Activated CD4-positive, alpha-beta T cell treated with anti-CD3 and anti-CD28 coated beads, Interleukin-2, amount 10 ng/mL, durations not matched to agents 7 days and 5 days (primary cell): ENCODE measurements at places on chromosomes 7 and 10.
A peak's percentile ranks its signal among the peaks of the same experiment; 100 is the strongest.

DNA sequence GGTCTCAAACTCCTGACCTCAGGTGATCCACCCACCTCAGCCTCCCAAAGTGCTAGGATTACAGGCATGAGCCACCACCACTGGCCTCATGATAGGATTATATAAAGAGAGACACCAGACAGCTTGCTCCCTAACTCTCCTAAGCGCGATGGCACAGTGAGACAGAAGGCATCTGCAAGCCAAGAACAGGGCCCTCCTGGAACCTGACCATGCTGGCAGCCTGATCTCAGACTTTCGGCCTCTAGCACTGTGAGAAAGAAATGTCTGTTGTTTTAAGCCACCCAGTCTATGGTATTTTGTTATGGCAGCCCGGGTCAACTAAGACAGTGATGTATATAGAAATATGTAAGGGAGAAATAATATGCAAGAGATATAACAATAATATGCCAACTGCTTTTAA is 51.2 kb downstream of the SRPK2 start:
- no peaks in the 10 kb centered on the region for H3K27me3 ChIP-seq
- no peak for DNase-seq
- no peak overlapping the region for H3K4me3 ChIP-seq
- H3K27ac ChIP-seq, result peak overlapping the region; percentile 46

- DNase-seq, result peak; percentile 15
- H3K27me3 ChIP-seq, result peaks cover 14% of the 10 kb centered on the region
- peaks cover 2% of the 10 kb centered on the region for H3K4me1 ChIP-seq
- H3K27ac ChIP-seq, result no peak overlapping the region
- H3K36me3 ChIP-seq, result no peaks in the 10 kb centered on the region
Measured at GRCh38 chr10:16545116-16545736, 23.5 kb upstream of the C1QL3 start.

DNA sequence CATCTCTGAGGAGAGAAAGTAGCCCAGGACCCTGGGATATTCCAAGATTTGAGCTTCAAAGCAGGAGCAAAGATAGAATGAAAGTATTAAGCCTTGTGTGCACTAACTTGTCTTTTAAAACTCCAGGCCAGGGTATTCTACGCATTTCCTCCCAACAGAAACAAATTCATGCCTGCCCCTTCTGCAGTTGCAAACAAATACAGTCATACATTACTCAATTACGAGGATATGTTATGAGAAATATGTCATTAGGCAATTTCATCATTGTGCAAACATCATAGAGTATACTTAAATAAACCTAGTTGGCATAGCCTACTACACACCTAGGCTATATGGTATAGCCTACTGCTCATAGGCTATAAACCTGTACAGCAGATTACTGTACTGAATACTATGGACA is 154.5 kb upstream of the KIAA1217 start:
- H3K4me3 ChIP-seq, result no peak overlapping the region
- H3K27me3 ChIP-seq, result no peaks in the 10 kb centered on the region
- DNase-seq, result no peak
- no peaks in the 10 kb centered on the region for H3K4me1 ChIP-seq
- H3K27ac ChIP-seq, result no peak overlapping the region
- no peaks in the 10 kb centered on the region for H3K36me3 ChIP-seq

DNA sequence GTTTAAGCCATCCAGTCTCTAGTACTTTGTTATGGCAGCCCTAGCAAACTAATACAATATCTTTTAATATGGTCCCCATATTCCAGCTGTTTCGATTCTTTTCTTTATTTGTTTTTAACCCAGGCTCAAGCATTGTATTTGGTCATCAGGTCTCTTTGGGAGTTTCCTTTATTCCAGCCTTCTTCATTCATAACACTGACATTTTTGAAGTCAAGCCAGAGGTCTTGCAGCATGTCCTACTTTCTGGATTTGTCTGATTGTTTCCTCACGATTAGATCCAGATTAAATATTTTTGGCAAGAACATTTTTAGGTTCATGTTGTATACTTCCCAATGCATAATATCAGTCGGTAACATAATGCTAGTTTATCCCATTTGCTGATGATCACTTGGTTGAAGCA is 11.8 kb downstream of the SLC25A13 start:
- H3K27me3 ChIP-seq, result no peaks in the 10 kb centered on the region
- peaks cover 11% of the 10 kb centered on the region for H3K4me1 ChIP-seq
- H3K27ac ChIP-seq, result no peak overlapping the region
- peaks cover 6% of the 10 kb centered on the region for H3K36me3 ChIP-seq

DNA sequence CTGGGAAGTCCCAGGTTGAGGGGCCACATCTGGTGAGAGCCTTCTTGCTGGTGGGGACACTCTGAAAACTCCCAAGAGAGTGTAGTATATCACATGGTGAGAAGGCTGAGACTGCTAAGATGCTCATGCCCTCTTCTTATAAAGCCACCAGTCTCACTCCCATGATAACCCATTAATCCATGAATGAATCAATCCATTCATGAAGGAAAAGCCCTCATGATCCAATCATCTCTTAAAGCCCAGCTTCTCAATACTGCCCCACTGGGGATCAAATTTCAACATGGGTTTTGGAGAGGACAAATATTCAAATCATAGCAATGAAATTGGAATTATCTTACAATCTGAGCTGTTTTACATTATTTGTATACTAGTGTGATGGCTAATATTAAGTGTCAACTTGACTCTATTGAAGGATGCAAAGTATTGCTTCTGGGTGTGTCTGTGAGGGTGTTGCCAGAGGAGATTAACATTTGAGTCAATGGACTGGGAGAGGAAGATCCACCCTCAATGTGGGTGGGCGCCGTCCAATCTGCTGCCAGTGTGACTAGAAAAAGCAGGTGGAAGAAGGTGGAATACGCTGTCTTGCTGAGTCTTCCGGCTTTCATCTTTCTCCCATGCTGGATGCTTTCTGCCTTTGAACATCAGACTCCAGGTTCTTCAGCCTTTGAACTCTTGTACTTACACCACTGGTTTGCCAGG is 14.3 kb upstream of the UBE2D1 start:
- no peak for DNase-seq
- H3K27ac ChIP-seq, result no peak overlapping the region
- no peaks in the 10 kb centered on the region for H3K36me3 ChIP-seq
- H3K4me1 ChIP-seq, result peaks cover 13% of the 10 kb centered on the region

DNA sequence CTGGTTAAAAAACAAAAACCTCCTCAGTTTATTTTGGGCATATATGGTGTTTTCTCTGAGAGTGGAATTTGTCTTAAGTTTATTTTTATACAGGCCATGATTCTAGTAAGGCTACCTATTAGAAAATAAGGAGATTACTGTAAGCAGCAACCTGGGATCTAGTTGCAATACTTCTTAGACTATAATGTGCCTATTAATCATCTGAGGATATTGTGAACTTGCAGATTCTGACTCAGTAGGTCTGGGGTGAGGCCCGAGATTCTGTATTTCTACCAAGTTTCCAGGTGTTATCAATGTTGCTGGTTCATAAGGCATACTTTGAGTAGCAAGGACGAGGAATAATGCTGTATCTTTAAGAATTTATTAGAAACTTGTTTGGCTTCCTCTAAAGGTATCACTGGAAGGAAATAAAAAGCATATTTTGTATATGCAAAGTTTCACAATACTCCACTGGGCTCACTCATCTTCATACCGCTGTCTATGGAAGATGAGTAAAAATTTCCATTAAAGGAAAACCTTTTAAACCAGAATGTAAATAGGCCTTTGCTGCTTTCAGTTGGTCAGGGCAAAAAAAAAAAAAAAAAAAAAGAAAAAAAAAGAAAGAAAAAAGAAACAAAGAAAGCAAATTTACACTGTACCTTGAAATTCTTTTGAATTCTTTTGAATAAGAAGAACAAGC is 105.8 kb downstream of the BMPER start:
- no peak overlapping the region for H3K27ac ChIP-seq
- no peak overlapping the region for H3K4me3 ChIP-seq
- no peaks in the 10 kb centered on the region for H3K4me1 ChIP-seq
- H3K27me3 ChIP-seq, result no peaks in the 10 kb centered on the region
- DNase-seq, result no peak
- no peaks in the 10 kb centered on the region for H3K36me3 ChIP-seq

- no peak overlapping the region for H3K27ac ChIP-seq
- H3K27me3 ChIP-seq, result no peaks in the 10 kb centered on the region
- H3K4me1 ChIP-seq, result no peaks in the 10 kb centered on the region
Measured at GRCh38 chr10:125578658-125579315, 104.2 kb downstream of the TEX36 start.

- no peaks in the 10 kb centered on the region for H3K27me3 ChIP-seq
- no peak overlapping the region for H3K4me3 ChIP-seq
- H3K36me3 ChIP-seq, result no peaks in the 10 kb centered on the region
- DNase-seq, result no peak
- no peak overlapping the region for H3K27ac ChIP-seq
Measured at GRCh38 chr7:47565640-47566250, 16.2 kb downstream of the TNS3 start.

- H3K4me3 ChIP-seq, result no peak overlapping the region
- no peaks in the 10 kb centered on the region for H3K36me3 ChIP-seq
- no peaks in the 10 kb centered on the region for H3K4me1 ChIP-seq
- H3K27me3 ChIP-seq, result no peaks in the 10 kb centered on the region
Measured at GRCh38 chr10:25804505-25804904, 129.5 kb upstream of the MYO3A start.

DNA sequence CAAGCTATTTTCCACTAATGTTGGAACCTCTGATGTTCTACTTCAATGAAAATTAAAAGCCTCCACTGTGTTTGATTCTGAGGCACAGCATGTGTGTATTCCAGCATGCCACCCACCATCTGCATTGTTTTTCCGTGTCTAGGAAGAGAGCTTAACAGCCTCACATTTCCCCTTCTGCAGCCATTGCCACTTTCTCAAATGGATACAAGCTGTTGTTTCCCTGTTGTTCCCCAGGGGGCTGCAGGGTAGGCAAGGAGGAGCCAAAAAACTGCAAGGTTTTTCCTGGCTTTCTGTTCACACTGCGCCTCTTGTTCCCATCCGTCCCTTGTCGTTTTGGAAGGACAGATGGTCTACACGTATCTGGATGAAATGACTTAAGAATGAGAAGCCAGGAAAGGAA is 72.3 kb upstream of the DNAJB12 start:
- H3K36me3 ChIP-seq, result peaks cover 9% of the 10 kb centered on the region
- H3K4me1 ChIP-seq, result no peaks in the 10 kb centered on the region
- no peak overlapping the region for H3K4me3 ChIP-seq
- no peak for DNase-seq

DNA sequence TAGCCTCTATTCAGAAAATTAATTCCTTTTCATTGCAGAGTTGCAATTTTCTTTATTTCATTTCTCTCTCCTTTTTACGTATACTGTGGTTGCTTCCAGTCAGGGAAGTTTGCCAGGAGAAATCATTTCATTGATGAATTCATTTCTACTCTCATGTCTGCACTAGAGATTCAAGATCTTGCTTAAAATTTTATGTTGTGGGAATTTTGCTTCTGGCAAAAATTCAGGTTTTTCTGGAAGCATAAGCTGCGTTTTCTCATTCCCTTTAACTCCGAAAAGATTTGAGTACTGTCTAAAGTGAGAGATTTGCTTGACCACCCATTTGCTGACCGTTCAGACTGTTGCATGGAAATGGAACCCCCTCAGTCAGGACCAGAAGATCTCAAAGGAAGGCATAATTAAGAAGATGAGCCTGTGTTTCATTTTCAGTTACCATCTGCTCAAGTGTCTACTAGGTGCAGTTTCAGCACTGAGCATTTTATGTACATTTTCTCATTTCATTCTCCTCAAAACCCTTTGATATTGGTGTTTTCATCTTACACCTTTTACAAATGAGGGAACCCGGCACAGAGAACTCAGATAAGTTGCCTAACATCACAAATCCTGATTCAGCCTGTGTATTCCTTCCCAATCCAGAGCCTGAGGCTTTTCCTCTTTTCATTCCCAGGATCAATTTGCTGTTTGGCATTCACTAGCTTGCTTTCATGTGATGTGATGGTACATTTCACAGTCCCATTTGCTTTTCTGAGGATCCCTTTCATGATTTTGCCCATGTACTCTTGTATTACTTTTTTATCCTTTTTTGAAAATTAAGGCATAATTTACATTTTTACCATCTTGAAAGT is 3.9 kb downstream of the PTPRZ1 start:
- no peak overlapping the region for H3K27ac ChIP-seq
- no peak for DNase-seq
- H3K27me3 ChIP-seq, result peaks cover 31% of the 10 kb centered on the region

DNA sequence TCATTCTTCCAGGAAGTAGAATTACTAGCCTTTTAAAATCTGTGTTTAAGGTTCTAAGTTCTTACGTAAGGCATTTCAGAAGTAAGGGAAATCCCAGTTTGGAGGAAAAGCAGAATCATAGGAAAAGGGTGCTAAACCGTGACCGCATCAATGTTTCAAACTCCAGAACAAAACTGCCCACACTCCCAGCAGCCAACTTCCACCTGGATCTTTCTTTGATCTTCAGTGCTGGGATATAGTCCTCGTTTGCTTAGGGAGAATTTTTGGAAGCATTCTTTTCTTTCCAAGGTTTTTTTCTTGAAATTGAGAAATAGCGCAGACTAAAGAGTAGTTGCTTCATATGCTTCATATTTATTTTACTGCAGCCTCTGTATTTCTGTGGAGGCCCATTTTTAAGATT is 8.9 kb downstream of the PROSER2 start:
- no peaks in the 10 kb centered on the region for H3K4me1 ChIP-seq

DNA sequence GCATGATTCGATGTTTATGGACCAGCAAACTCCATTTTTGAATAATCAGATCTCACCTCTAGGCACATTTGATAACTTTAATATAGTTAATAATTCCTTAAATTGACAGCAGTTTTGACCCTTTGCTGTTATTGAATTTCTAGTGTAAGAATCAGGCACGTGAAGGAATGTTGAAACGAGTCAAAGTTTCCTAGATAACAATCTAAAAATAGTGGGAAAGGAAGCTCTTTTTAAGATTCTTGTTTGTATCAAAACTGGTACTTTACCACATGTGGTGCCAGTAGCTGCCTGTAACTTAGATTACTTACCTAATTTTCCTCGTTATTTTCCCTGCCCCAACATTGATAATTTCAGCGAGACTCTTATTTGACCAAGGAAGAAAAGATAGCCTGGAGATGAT is 757.8 kb upstream of the KCND2 start:
- no peak overlapping the region for H3K4me3 ChIP-seq
- H3K4me1 ChIP-seq, result no peaks in the 10 kb centered on the region

GRCh38 chr10:33216661-33217427 is 117.6 kb downstream of the NRP1 start:
- peaks cover 3% of the 10 kb centered on the region for H3K36me3 ChIP-seq
- peaks cover 18% of the 10 kb centered on the region for H3K4me1 ChIP-seq
- H3K27ac ChIP-seq, result no peak overlapping the region
- DNase-seq, result no peak

DNA sequence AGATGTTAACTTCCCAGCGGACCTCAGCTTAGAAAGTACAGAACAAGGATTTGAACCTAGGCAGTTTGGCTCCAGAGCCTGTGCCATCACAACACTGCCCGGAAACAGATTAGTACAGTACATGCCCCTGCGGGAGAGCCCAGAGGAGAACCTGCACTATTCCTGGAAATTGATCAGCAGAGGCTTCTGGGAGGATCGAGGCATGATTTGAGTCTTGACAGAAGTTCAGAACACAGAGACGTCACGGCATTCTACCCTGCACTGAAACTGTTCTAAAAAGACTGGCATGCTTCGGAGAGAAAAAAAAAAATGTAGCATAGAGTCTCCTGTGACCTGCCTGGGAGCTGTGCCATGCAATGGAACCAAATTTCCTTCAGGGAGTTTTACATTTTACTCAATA is 9.2 kb upstream of the IL6 start:
- H3K4me3 ChIP-seq, result no peak overlapping the region
- H3K27me3 ChIP-seq, result peaks cover 46% of the 10 kb centered on the region
- H3K27ac ChIP-seq, result no peak overlapping the region
- no peak for DNase-seq

GRCh38 chr10:644076-644942 is 45.2 kb downstream of the DIP2C start:
- H3K4me1 ChIP-seq, result no peaks in the 10 kb centered on the region
- DNase-seq, result no peak
- H3K4me3 ChIP-seq, result no peak overlapping the region
- no peaks in the 10 kb centered on the region for H3K36me3 ChIP-seq
